ENCODE measurements at places on chromosomes 2 and 18.

DNA sequence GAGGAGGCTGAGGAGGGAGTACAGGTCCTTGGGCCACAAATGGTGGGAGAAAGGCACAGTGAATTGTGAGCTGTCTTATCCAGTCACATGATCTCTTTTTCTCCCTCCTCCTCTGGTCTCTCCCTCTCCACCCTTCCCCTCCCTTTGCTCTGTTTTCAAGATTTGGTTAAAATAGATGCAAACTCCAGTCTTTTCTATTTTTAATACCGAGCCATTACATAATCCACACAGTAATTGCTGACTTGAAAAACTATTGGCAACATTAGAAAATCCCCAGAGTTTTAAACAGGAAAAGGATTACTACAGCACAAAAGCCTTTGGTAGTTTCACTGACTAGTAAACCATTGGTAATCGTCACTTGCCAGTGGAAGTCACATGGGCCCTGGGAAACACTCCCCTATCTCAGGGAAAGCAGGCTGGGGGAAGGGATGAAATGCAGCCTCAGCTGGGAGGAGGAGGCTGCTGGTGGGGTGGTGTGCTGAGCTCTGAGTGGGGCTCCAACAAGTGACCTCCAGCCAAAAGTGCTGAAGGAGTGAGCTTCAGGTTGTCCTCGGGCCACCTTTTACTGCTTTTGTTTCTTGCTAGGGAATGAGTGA lies 57.4 kb upstream of the PCBP1 start:
- no peak for DNase-seq

DNA sequence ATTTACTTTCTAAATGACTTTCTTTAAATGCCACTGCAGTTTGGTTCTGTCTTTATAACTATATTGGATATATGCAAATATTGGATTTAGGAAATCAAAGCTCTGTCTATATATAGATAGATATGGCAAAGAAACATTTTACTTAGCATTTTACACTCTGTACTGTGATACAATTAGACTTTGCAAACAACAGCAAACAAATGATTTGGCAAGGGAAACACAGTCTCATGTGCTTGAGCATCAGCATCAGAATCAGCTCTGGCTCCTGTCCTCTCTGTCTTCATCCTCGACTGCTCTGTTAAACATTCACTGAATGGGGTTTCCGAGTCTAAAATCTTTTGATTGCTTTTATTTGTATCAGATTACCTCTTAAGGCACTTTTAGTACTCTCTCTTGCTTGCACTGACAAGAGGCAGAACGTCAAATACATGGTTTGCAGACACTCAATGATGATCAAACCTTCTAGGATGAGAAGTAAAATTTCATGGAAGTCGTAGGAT lies 176.8 kb upstream of the LRP1B start:
- DNase-seq, result no peak

DNA sequence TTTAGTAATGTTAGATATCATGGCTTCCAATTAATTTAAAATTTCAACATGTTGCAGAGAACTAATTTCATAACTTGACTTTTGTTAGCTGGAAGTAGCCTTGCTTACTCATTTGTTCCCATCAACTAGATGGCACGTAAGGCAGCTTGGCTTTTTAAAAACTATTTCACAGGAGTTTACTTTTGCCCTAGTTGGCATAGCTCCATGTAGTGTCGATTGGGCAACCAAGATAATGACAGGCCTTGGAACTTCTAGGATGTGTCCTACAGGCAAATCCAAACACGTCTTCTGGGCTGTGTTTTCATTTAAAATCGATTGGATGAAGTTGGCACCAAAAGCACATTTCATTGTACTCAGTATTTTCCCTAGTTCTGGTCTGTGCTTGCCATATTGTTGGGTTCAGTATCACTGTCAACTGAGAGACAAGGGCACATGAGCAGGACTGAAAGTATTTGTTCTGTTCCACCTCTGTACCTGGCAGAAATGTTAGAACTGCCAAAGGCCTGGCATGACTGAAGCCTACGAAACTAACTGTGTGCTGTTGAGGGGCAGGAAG lies 29.4 kb downstream of the HADHB start:
- DNase-seq, result no peak

GRCh38 chr2:12487253-12488004 lies 229.3 kb upstream of the TRIB2 start:
- DNase-seq, result no peak

GRCh38 chr2:127448526-127448925 lies 30.3 kb downstream of the PROC start:
- DNase-seq, result no peak

DNA sequence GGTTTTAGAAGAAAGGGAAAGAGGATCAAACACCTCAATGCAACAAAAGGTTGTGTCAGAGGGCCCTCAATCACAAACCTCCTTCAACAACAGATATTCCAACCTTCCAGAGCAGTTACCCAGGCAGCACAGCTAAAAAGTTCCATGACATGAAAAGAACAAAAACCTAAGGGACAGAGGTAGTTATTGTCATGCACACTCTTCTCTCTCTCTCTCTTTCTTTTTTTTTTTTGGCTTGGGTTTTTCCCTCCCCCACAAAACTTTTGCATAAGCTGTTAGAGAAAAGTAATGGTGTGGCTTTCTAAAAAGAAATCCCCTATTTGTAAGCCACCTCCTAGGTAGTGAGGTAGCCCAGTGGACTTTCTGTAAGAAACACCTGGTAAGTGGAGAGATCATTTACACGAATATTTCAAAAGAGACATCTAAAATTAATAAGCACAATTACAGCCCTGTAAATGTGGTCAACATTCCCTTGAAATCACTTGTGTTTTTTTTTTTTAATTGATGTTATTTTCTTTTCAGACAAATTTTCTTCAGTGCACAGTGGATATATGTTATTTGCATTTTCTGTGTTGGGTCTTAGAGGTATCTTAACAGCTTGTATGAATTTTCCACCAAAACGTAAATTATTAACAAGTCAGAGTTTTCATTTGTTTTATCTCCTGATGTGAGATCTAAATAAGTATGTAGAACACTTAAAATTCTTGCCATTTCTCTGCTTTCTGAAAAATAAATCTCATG lies 48.4 kb downstream of the ZEB2 start:
- DNase-seq, result no peak

- DNase-seq, result no peak
These were observed 81.2 kb downstream of the STK39 start for GRCh38 chr2:168165985-168166901.

- no peak for DNase-seq
These were observed 5.2 kb downstream of the CD207 start for GRCh38 chr2:70830366-70830765.

DNA sequence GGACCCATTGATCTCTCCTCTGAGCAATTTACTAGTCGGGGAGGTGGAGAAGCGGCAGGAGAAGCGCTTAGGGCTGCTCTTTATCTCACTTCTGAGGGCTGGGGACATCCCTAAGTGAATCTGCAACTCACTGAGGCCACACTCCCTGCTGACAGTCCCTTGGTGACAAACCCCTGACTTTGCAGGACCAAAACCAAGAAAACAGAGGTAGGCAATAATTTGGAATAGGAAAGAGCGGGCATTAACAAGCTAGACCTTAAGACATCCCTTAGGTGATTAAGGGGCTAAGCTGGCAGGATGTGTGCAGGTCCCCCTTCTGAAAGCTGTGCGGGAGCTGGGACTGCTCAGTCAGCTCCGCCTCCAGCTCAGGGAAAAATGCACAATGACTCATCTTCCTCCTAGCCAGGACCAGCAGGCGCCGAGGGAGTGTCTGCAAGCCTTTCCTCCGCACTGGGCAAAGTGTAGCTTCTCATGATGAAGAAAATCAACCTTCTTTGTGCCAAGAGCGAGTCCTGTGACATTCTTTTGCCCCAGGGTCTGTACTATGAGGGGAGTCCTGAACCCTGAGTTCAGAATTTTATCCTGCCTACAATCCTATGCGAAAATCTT lies 63.3 kb downstream of the BOD1L2 start:
- DNase-seq, result no peak

GRCh38 chr2:176561706-176562105 lies 292.5 kb downstream of the MTX2 start:
- DNase-seq, result no peak

DNA sequence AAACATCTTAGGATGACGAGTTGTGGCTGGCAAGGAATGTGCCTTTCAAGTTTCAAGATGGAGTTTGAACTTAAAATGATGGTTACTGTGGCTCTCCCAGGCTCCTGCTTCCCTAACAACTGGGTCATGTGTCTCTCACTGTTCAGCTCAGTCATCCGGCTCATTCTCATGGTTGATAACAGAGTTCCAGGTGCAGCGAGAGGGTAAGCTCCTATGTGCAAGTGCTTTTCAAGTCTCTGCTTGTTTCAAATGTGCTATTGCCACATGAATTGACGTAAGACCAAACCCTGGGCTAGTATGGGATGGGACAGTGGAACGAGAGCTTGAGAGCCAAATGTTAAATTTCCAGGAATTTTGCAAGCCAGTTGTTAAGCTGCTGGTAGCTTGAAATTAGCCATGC lies 19.5 kb upstream of the PUM2 start:
- DNase-seq, result no peak

GRCh38 chr2:240250150-240250984 lies 109.9 kb upstream of the OTOS start:
- DNase-seq, result no peak

GRCh38 chr18:64674694-64675093 lies 525.8 kb upstream of the LINC00305 start:
- no peak for DNase-seq

DNA sequence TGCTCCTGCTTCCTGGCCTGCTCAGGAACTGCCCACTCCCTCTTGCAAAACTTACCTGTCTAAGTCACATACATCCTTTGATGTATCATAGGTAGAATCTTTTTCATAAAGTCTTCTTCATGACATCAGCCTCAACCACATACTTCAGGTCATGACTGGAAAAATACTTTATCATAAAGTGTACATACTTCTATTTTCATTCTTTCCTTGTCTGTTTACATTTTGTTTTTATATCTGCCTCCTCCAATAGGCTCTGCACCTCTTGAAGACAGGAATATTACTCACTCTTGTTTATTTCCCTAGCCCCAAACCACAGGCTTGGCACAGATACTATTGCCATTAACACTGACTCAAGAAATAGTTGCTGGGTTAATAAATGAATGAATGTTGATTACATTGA lies 43.6 kb upstream of the ZNF804A start:
- no peak for DNase-seq

GRCh38 chr2:198277181-198277580 lies 472.8 kb downstream of the PLCL1 start:
- no peak for DNase-seq

GRCh38 chr2:187566266-187566665 lies 12.0 kb upstream of the TFPI start:
- DNase-seq, result no peak

GRCh38 chr2:196925051-196925767 lies 1.3 kb downstream of the PGAP1 start:
- DNase-seq, result no peak

DNA sequence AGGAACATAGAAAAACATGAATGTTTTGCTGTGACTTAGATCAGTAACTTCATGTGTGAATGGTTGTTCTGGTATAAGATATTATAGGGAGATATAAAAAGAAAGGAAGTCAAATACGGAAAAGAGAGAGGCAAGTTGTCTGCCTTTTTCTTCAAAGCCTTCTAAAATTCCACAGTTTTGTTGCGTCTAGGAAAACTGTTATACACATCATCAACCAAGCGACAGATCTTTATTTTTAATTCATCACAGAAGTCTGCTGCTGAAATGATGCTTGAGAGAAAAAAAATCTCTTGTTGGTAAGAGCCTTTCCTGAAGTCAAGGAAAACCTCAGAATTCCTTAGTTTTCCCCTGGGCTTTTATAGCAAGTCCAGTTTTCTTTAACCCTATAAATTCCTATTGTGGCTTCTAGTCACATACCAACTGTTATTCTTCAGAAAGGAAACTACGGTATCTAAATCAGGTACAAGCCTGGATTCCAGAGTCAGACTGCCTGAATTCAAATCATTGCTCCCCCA lies 36.3 kb upstream of the TANC1 start:
- no peak for DNase-seq

- DNase-seq, result no peak
These were observed 1.1 kb downstream of the TMEM169 start for GRCh38 chr2:216082805-216083204.

All from NCI-H187 treated with DMSO at 0.1 percent for 48 hours (cell line).